HCT116 (cell line): ENCODE measurements at places on chromosomes 7 and 10.

GRCh38 chr10:99544322-99544721, 11.6 kb downstream of the NKX2-3 start:
- no peak for DNase-seq

- DNase-seq, result no peak
These were observed 45.0 kb upstream of the NMT2 start for GRCh38 chr10:15213461-15213861.

DNA sequence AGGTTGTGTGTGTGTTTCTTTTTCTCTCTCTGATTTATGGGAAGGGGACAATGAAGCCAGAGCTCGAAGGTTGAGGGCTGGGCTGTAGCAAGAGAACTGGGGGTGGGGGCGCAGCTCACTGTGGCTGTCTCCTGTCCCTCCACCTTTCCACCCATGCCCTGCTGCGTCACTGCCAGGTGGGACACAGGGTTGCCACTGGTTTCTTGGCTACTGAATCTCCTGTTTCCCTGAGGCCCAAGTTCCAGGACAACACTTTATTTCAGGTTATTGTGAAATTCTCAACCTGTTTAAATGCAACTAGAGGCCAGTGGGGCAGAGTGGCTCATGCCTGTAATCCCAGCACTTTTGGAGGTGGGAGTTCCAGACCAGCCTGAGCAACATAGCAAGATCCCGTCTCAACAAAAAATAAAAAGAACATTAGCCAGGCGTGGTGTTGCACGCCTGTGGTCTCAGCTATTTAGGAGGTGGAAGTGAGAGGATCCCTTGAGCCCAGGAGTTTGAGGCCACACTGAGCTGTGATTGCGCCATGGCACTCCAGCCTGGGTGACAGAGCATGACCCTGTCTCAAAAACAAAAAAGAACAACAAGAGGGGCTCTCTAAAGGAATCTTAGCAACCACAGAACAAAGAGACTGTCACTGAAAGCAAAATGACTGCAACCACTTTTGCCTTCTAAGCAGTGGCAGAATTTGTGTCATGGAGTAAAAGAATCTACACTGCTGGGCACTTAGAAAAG, 22.6 kb downstream of the TBATA start:
- no peak for DNase-seq

GRCh38 chr7:69814421-69814962, 216.2 kb downstream of the AUTS2 start:
- DNase-seq, result no peak

GRCh38 chr10:30550967-30551815, 78.4 kb downstream of the LYZL2 start:
- no peak for DNase-seq

- DNase-seq, result no peak
These were observed 58.1 kb upstream of the MSMB start for GRCh38 chr10:46104071-46104585.

GRCh38 chr7:142910031-142910433, 23.5 kb downstream of the TRPV5 start:
- no peak for DNase-seq

DNA sequence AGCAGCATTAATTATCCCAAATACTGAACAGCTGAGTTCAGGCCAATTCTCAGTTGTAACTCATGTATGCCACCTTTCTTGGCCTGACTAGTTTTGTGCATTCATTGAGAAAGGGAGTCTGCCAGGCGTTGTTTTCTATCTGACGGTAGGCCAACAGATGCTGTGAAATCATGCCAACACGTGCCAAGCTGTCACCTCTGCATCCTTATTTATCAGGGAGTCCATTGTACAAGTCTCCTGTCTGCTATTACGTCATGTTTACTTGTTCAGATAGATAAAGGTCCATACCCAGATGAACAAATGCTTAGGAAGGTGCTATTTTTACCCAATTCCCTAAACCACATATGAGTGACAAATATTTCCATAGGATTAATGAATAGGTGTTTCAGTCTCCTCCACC, 127.2 kb upstream of the CDK6 start:
- no peak for DNase-seq

DNA sequence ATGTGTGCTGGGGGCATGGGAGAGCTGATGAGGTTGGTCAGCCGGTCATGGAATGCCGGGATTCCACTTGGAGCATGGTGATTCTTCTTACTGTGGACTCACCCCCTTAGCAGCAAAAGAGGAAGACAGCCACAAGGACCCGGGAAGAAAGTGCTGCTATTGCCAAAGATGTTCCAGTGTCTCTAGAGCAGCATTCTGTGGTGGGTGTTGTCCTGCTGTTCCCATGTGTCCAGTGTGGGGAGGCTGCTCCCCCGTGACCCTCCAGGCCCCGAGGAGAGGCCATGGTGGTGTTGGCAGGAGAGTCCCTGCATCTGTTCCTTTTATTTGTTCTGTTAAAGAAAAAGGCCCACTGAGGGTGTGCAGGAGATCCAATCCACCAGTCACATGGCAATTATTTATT, 499.4 kb downstream of the RPS24 start:
- no peak for DNase-seq

DNA sequence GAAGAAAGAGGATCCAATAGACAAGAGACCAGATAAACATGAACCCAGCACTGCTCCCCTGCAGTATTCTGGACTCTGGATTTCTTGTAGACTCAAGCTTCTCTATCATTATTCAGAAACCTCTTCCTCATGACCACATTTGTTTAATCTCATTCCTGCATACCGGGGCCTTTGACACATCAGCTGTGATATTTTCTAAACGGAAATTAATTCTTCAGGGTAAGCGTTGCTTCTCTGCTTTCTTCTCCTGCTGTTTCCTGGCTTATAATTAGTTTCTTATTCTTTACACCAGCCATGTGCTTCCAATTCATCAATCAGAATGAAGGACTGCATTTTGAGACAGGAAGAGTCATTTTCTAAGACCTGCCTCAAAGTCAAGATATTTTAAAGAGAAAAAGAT, 54.2 kb upstream of the TARP start:
- DNase-seq, result no peak

GRCh38 chr7:126533715-126534114, 719.0 kb downstream of the GRM8 start:
- no peak for DNase-seq

DNA sequence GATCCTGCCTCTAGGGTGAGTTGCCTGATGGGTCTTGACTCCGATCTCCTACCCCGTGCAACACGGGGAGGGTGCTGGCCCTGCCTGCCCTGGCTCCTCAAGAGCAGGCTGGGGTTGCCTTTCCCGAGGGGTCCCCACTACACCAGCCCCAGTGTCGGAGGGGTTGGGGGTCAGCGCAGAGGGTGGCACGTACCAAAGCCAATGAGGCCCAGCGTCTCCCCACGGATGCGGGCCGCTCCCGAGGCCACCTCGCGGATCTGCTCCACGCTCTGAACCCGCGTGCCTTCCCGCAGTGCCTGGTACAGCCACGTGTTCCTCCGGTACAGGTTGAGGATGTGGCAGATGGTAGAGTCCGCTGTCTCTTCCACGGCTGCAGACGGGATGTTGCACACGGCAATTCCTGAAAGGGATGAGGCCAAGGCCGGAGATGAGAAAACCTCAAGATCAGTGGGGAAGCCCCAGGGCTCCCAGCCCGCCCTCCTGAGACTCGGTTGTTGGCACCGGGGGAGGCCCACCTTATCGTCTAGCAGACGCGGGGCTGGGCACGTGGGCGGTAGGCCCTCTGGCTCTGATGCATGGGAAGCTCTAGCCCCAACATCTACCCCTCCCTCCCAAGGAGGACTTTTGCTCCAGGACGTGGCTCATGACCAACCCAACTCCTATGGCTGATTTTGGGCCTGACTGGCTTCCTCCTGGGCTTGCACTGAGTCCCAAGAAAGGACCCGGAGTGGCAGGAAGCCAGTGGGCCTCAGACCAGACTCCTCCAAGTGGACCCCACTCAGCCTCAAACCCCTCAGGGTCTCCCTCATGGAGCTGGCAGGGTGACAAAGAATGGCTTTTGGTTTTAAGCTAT, 56.1 kb downstream of the ZRANB1 start:
- DNase-seq, result no peak

DNA sequence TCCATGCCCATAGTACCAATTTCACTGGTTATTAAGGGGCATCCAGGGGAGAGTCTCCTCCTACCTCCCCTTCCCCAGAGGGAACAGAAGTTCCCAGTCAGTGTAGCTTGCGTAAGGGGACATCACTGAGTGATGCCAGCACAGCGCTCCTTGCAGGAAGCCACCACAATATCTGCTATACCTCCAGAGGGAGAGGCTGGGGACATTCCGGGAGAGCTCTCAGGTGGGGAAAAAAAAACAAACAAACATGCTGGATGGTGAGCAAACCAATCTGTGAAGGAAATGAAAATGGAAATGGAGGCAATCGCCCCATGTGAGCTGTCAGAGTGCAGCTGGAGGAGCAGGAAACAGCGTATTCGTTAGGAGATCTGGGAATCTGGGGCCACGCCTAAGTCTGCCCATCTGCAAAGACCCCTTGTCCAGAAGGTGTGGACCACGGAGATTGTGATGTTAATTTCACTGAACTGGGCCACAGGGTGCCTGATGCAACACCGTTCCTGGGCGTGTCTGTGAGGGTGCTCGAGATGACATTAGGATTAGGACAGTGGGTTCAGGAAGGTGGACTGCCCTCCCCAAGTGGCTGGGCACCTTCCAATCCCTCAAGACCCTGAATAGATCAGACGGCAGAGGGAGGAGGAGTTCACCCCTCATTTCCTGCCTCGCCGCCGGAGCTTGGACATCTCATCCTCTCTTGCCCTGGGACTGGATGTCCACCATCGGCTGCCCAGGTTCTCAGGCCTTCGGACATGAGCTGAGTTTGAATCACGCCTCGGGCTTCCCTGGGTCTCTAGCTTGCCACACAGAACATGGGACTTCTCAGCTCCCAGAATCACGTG, 30.5 kb downstream of the GNA12 start:
- no peak for DNase-seq

DNA sequence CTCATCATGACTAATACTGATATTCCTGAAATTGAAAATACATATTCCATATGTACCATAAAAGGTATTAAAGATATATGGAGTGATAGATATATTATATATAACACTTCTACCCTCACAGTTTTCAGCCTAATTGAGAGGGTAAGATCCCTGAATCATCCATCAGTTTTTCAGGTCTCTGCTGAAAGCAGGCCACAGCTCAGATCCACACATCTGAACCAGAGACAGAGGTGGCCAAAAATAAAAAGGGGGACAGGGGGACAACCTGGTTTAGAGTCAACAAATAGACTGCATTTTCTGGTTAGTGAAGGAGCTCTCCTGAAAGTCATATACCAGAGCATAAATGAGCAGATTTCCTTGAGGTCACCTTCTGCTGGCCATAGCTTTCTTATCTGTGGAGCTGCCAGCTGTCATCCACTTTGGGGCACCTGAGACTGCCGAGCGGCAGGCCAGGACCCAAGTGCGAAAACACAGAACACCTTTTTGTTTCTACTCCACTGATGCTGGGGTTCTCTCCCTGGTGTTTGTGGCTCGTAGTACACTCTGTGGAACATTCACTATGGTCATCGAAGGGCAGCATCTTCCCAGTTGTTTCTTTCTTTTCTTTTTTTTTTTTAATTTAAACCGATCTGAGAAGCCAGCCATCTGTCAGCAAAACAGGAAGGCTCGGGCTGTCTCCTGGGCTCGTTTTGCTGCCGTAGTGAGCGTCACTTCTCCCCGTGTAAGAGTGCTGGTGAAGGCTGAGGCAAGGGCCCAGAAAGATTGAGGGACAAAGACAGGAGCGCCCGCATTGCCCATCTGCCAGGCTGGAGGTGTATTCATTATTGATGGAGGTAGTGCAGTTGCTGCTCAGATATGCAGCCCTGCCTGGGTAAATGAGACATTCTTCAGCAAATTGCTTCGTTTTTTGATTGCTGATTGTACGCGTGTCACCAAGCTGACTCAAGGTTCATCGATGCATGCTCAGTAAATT, 13.5 kb downstream of the IKZF1 start:
- no peak for DNase-seq

GRCh38 chr10:52257692-52258075, 56.4 kb upstream of the DKK1 start:
- no peak for DNase-seq

- no peak for DNase-seq
These were observed 43.5 kb downstream of the PRKG1 start for GRCh38 chr10:51117794-51118193.

GRCh38 chr10:112214298-112214926, 30.8 kb upstream of the GPAM start:
- no peak for DNase-seq

DNA sequence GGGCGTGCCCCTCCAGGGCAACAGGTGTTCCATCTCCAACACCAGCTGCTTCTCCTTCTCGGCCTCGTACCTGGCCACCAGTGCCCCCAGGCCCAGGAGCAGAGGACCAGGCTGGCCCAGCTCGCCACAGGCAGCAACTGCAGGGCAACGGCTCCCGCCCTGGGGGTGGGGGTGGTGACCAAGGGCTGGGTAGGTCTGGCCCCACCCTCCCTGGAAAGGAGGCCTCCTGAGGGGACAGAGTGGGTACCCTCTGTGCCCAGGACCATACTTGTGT, 22.1 kb upstream of the DRGX start:
- DNase-seq, result no peak

DNA sequence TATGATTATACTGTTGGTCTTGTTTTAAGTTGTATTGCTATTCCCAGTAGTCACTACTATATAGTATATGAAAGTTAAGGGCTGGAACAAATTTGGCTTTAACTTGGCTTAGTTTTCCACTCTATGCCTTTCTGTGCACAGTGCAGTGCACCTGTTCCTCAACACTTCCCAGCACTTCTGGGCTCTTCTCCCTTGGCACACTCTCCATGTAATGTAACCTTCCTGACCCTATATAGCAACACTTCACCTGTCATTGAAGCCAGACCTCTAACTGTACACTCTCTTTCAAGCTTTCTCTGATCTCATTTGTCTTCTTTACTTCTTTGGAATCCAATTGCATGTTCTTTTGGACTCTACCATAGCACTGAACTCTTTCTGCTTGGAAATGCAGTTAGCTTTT, 83.9 kb upstream of the SMIM30 start:
- no peak for DNase-seq

- no peak for DNase-seq
These were observed 130.6 kb upstream of the SLC26A5 start for GRCh38 chr7:103576641-103577040.

DNA sequence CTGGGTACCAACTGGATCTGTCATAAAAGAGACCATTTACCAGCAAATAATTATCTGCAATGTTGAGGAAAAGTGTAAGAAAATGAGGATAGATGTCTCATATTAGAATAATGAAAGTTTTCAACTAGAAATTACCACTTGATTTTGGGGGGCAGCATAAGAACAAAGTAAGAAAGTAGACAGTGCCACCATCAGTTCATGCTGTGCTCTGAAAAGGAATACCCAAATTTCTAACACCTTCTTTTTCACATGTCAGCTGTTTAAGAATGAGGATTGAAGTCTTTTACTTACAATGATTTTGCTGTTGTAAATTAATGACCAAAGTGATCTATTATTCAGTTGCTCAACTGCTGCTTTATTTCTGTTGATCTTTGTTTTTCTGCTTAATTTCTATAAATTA, 578.3 kb downstream of the ETV1 start:
- DNase-seq, result no peak
